ENCODE measurements at places on chromosomes 7 and 10.
A peak's percentile ranks its signal among the peaks of the same experiment; 100 is the strongest.

DNA sequence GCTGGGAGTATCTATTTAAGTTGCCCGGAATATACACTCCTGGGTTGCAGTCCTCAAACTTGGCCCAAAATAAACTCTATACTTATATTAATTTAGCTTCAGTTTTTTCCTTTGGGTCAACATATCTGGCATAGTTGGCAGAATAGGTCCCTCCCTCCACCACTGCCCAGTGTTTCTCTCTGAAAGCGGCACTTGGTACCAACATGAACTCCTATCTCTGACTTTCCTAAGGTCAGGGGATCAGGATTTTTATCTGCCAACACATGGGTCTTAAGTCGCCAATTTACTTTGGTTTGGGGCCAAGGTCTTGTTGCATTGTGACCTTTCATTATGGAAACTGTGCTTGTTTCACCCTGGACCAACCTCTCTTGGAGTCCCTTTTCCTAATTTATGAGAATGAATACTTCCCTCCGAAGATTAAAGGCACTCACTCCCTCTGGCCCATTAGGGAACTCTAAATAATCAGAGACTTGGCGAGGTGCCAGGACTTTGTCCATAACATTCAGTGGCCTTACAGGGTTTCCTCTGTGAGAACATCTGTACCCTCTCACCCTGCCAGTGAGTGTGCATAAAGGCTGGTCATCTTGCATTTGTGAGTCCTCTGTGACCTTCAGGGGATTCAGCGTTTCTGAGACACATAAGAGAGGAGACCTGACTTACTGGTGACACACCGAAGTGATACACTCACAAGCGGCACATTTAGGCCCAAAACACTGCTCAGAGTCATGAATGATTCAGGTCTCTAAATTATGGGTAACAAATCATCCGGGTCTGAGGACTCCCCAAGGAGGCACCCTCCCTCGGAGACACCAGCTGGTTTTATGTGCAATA is 19.7 kb upstream of the FKBP9 start:
- peak; percentile 5 for DNase-seq

- no peak for DNase-seq
Observed at GRCh38 chr10:61108915-61109314, 164.9 kb upstream of the RHOBTB1 start.

DNA sequence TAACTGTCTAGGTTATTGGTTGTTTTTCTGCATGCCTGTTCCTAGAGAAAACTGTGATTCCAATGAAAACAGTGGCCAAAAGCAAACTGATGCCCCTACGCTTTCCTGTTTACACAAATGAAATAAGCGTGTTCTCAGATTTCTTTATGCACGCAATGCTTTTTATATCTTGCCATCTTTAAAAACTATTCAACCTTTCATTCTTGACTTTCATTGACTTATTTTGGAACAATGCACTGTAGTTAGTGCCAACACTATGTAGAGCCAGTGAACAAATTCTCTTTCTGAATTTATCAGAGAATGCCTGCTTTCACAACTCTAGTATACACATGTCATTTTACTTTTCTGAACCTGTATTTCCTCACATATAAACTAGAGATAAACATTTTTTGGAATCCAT is 86.6 kb downstream of the CABCOCO1 start:
- no peak for DNase-seq

DNA sequence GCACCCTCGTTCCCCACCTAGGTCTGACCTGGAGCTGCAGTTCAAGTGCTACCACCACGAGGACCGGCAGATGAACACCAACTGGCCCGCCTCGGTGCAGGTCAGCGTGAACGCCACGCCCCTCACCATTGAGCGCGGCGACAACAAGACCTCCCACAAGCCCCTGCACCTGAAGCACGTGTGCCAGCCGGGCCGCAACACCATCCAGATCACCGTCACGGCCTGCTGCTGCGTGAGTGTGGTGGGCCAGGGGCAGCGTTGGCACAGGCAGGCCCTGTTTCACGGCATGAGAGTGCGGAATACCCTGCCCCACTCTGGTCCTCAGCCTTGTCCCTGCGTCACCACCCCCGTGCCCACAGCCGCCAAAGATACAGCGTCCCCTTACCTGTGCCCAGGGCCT is 46.6 kb upstream of the PPIF start:
- no peak for DNase-seq

GRCh38 chr7:137983323-137984008 is 18.4 kb downstream of the CREB3L2 start:
- DNase-seq: peak; percentile 43

DNA sequence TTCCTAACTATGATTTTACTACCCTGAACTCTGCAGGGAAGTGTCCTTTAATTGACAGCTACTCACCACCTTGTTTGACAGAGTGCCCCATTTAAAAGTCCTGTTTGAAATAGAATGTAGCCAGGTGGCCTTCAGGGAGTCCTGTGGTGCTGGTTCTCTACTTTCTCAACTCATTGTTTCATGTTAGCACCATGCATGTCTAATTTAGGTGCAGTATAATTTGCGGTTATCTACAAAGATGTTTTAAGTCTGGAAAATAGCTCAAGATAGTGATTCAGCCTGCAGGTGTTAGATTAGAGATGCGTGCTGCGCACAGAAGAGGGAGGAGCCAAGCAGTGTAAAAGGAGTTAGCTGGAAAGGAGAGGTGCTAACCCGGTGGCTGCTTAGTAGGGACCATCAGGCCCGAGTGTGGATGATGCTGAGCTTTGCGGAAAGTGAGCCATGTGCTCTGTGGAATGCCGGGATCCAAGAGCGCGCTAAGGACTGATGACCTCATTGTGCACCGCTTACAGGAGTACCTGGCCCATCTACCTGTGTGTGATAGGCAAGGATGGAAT is 1.2 kb downstream of the CCM2 start:
- DNase-seq: peak; percentile 32

DNA sequence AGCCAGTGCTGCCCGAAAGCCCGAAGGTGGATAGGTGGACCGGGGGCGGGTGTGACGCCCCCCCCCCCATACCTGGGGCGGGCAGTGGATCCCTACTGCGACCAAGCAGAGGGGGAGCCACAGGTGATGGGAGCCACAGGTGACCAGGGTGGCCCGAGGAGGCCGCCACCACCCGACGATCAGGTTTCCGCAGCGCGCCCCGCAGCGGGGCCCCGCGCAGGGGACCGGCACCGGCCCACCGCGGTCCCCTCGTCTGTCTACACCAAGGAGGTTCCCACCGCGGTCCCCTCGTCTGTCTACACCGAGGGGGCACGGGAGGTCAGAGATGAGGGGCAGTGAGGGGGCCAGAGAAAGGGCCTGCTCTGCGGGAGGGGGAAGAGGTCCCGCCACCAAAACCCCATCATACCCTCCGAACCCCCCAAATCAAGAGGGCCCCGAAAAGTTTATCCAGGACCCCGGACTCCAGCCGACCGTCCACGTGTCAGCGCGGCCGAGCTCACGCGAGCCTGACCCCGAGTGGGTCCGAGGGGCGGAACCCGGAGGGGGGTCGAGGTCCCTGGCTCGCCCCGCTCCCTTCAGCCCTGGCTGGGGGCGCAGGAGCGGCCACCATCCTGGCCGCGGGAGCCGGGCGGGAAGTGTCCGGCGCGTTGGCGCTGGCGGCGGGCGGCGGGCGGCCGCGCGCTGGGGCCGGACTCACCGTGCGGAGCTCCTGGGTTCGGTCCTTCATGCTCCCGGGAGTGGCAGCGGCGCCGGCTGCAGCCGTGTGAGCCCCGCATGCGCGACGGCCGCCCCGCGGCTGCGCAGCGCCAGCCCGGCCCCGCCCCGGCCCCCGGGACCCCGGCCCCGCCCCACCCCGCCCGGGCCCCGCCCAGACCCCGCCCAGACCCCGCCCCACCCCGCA is at the start of gene STX1A:
Gene STX1A (minus strand): TSS at position 765 of the 901 bp plus-strand sequence. CDS start 38 bp downstream, at position 727.
- peak; percentile 34 for DNase-seq

- no peak for DNase-seq
Observed at GRCh38 chr10:11865561-11865960, 42.4 kb downstream of the PROSER2 start.

GRCh38 chr7:143283381-143283780 is 1.4 kb upstream of the TMEM139 start:
- DNase-seq: no peak

DNA sequence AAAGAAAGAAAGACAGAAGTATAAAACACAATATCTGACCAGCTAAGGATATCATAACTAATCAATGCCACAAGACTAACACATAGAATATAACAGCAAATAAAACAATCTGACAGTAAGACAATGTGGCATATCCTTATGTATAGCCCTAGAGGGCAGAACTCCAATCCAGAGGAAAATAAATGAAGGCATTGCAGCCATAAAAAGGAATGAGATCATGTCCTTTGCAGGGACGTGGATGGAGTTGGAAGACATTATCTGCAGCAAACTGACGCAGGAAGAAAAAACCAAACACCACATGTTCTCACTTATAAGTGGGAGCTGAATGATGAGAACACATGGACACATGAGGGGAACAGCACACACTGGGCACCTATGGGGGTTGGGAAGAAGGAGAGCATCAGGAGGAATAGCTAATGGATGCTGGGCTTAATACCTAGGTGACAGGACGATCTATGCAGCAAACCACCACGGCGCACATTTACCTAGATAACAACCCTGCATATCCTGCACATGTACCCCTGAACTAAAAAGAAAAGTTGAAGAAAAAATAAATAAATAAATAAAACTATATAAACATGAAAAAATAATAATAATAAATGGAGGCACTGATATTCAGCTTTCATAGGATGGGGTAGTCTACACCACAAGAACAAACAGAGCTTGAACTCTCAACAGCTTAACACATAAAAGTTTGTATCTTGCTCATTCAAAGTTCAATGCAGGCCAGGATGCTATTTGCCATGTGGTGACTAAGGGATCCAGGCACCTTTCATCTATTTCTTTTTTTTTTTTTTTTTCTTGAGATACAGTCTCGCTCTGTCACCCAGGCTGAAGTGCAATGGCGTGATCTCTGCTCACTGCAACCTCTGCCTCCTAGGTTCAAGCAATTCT is 66.1 kb upstream of the KAT6B start:
- DNase-seq: no peak

GRCh38 chr7:124690840-124691239 is 74.8 kb downstream of the GPR37 start:
- no peak for DNase-seq

GRCh38 chr10:89342206-89342958 is 14.6 kb downstream of the IFIT3 start:
- peak; percentile 81 for DNase-seq

- DNase-seq: peak; percentile 90
Observed at GRCh38 chr10:91901784-91902677, 7.3 kb downstream of the FGFBP3 start.

GRCh38 chr10:130483691-130484467 is 347.7 kb downstream of the GLRX3 start:
- no peak for DNase-seq

- DNase-seq: no peak
Observed at GRCh38 chr7:105673367-105674084, 92.2 kb upstream of the EFCAB10 start.

- no peak for DNase-seq
Observed at GRCh38 chr7:157978766-157979165, 608.9 kb downstream of the PTPRN2 start.

- DNase-seq: no peak
Observed at GRCh38 chr10:133347710-133348517, 741 bp downstream of the PRAP1 start.

- no peak for DNase-seq
Observed at GRCh38 chr10:27625452-27626211, 120.0 kb downstream of the MKX start.

DNA sequence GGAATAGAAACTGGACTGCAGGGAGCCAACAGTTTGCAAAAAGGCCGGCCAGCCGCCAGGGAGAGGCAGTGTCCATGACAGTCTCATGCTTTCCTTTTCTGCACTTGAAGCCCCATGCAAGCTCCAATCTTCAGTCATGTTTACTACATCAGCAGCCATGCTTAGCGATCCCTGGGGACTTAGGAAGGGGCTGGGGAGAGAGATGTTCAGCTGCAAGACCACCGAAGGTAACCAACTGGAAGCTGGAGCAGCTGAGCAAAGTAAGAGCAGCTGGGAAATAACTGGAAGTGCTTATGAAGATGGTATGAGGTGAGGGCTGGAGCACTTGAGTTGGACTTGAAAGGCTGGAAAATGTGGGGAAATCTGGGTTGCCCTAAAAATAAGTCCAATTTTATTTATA is 37.0 kb downstream of the PRR15 start:
- no peak for DNase-seq

- DNase-seq: no peak
Observed at GRCh38 chr7:130143334-130143732, 61.9 kb downstream of the TMEM209 start.

DNA sequence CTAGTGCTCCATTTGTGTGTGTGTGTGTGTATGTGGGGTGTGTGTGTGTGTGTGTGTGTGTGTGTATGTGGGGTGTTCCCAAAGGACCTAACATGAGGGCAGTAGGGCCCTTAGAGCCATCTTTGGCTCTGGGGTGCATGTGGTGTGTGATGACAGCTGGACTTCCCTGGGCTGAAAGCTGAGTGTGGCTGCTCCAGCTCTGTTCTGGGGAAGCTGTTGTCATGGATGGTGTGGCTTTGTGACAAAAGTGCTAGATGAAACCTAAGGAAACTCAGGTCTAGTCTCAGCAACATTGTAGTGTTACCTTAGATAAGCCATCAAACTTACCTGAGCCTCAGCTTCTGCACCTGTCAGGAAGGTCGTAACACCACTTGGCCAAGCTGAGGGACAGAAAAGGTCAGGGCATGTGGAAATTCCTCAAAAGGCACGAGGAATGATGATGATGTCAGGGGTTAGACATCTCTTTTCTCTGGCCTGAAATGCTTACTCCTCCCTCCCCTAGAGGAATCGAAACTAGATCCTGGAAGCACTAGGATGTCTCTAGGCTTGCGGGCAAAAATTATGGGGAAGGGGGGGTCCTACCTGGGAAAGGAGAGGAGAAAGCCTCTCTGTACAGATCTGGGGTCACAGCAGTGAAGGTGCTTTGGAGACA is 115.4 kb downstream of the RPS24 start:
- no peak for DNase-seq

DNA sequence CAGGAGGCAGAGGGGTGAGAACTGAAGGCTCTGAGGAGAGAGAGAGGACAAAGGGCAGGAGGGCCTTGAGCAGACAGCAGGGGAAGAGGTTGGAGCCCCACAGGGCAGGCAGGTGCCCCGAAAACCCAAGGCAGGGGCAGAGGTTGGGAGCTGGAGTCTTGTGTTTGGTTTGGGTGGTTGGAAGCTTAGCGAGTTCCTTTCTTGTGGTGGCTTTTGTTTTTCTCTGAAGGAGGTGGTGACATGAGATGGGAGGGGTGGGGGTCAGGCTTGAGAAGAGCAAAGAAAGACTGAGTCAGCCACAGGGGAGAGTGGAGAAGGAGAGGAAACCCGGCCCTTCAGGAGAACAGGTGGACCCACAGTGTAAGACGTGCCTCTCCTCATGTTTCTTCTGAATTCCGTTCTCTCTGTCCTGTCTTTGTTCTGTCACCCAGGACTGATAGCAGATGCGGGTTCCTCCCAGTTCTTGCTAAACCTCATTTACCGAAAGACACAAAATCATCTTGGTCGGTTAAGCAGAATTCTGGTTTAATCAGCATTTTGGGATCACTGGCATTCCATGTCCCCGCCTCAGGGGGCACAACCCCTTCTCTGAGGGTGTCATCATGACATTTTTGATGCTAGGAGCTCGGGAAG is 95.3 kb downstream of the INSYN2A start:
- DNase-seq: no peak

DNA sequence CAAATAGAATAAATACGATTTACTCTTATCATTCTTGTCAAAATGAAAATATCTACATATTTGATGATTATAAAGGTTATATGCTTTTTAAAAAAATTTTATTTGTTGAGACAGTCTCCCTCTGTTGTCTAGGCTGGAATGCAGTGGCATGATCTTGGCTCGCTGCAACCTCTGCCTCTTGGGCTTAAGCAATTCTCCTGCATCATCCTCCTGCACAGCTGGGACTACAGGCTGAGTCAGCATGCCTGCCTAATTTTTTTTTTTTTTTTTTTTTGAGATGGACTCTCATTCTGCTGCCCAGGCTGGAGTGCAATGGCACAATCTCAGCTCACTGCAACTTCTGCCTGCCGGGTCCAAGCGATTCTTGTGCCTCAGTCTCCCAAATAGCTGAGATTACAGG is 48.9 kb downstream of the PUS7 start:
- peak; percentile 71 for DNase-seq
